ENCODE measurements at places on chromosomes 6 and 20.
A peak's percentile ranks its signal among the peaks of the same experiment; 100 is the strongest.

DNA sequence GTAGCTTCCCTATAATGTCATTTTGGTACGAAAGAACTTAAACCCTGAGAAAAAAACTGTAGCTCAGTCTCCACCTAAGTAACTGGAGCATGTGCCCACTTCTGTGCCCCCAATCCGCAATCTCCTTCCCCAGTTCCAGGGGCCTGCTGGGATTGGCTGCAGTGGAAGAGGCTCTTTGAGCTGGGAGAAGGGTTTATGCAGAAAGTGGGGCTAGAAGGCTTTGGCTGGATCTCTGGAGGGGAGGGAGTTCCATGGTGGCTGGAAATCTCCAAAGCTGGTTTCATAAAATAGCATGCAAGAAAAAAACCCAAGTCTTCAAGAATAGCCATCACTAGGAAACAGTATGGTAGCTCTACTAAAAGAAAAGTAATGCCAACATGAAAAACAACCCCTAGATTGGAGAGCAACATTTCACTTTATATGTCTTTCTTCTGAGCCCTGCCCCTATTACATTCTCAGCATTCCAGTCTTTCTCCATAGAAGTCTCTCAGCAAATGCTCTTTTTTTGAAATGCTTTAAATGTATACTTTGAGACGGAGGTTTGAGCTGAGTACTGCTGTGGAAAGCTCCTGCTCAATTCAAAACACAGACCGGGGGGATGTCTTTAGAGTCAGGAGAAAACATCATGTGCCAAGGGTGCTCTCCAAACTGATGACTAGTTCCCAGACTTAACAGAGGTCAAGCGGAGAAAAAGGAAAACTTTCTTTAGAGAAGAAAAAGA, 36.0 kb upstream of the FOXO3 start:
- no peak for DNase-seq

- DNase-seq: no peak
Measured at GRCh38 chr20:12337601-12338000, 419.9 kb downstream of the BTBD3 start.

DNA sequence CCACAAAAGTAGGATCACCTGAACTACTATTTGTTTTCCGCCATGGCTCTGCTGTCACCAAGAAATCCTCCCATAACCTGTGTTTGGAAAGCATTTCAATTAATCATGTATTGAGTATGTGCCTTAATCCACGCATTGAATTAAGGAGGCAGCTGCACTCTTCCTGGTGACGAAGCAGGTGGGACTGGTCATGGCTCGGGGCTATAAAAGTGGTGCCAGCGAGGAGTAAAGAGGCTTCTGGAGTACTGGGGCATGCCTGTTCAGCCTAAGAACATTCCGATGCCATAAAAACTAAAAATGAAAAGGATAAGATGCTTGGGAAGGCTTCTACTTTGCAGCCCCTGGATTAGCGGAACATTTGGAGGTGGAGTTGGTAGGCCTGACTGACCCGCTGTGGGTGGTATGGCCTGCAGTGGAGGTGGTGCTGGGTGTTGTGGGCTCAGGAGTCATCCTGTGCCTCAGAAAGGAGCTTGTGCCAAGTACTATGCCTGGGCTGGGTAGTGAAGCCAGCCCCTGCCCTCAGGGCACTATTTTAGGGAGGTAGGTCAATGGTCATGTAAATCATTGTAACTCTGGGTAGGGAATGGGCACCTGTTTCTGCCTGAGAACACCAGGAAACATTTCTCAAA, 110.5 kb downstream of the B3GAT2 start:
- DNase-seq: peak; percentile 56

DNA sequence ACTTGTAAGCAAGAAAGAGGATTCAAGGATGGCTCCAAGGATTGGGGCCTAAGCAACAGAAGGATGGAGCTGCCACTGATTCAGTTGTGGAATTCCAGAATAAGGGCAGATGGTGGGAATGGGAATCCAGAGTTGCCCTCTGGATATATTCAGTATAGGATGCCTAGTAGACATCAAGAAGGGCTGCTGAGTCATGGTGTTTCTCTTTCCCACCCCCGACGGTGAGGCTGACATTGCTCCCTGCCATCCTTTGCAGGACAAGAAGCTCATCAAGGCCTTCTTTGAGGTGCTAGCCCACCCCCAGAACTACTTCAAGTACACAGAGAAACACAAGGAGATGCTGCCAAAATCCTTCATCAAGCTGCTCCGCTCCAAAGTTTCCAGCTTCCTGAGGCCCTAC, 11.2 kb upstream of the ZNF76 start:
- DNase-seq: no peak

GRCh38 chr6:26163427-26164119, 76.3 kb downstream of the HFE start:
- no peak for DNase-seq

DNA sequence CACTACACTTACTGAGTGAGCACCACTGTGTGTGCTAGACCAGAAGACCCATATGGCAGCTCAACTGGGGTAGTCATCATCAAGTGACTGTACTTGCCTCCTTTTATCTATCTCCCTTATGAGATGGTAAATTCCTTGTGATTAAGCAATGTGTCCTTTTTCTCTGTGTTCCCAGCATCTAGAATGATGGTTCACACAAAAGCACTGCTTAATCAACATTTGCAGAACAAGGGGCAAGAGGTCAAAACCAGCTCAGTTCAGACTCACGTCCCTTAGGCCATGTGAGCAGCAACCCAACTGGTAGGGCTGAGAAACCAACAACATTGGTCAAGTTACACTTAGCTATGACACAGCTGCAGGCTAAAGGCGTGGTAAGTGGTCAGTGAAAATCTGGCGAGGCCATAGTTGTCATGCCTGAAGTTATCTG, 10.0 kb downstream of the TRAM2 start:
- DNase-seq: no peak

DNA sequence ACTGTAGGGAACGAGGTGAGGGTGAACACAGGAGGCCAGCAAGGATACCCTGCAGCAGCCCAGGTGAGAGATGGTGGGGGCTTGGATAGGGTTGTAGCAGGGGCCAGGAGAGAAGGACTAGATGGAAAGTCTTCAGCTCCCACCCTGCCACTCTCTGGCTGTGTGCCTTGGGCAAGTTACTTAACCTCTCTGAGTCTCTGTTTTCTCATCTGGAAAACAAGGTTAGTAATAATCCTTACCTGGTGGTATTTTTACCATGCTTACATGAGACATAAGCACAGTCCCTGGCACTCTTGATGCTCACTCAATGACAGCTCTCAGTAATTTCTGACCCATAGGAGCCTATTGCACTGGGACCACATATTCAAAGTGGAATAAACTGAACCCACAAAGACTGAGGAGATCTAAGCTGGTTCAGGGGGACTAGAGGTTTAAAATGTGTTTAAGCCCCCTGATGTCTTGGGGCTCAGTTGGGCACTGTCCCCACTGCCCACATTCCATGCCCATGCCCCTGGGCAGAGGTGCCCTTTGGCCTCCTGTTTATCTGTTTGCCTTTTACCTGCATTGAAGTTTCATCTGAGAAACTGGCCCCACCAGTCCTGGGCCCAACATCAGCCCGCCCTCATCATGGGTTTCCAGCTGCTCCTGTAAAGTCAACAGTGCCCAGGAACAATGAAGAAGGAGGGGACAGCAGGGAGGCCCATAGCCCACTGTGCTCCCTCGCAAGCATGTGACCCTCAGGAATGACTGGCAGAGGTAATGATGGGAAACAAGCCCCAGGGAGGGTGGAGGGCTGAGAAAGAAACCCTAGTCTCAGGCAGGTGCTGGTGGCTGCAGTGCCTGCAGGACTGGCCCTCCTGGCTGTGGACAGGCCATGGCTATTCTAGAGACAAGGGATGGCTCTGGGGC, 104.0 kb downstream of the VEGFA start:
- no peak for DNase-seq

- no peak for DNase-seq
Measured at GRCh38 chr20:51423290-51423667, 119.2 kb downstream of the NFATC2 start.

DNA sequence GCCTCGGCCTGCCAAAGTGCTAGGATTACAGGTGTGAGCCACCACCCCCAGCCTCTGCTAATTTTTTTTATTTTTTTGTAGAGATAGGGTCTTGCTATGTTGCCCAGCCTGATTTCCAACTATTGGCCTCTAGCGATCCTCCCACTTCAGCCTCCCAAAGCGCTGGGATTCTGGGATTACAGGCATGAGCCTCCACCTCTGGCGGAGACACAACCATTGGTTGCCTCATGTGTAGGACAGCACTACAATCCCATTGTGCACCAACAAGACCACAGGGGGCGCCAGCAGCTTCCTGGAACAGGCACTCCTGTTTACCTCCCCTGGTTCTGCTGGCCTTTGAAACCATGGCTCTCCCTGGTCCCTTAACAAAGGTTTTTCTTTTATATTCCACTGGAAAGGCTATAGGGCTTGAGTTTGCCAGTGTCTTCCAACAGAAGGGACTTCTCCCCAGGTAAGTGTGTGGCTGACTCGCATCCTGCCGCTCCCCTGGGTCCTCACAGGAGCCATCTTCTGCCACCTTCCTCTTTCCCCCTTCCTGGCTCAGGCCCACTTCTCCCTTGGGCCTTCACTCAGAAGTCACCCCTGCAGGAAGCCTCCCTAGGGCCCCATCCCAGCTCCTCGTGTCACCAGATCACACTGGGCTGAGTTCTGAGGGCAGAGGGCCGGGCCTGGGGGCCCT, 39.2 kb upstream of the TLDC2 start:
- peak; percentile 91 for DNase-seq

DNA sequence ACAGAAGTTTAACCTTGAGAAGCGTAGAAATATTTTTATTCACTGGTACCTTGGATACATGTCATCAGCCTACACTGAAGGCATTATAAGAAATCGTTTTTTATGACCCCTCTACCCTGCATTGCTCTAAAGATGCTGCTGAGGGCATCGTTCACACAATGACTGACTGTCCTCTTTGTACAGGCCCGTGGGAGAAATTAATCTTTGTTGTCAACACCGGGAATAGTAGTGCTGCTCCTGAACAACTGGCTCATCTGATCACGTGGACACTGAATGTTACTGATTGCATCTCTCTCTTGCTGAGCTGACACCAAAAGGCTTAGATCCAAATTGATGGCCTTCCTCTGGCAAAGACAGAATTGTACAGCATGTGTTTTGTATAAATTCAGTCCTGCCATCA, 157.1 kb upstream of the SMLR1 start:
- DNase-seq: peak; percentile 94

- DNase-seq: no peak
Measured at GRCh38 chr6:68317366-68317765, 317.7 kb upstream of the ADGRB3 start.

DNA sequence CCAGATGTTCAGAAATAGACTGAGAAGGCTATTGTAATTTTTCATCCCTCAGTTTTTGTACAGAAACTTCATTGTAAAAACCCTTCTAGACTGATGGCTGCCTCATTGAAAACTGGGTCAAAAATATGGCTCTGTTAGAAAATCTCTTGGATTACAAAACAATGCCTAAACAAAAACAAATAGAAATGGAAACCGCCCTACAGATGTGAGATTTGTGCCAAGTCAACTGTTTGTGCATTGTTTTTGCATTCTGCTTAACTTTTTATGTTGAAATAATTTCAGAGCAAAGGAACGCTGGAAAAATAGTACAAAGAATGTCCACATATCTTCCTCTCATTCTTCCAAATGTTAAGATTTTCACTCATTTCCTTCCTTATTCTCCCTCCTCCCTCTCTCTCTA, 425.1 kb downstream of the FOXA2 start:
- DNase-seq: no peak

GRCh38 chr6:12064131-12064530, 52.0 kb downstream of the HIVEP1 start:
- DNase-seq: no peak

GRCh38 chr20:20680991-20681508, 31.4 kb downstream of the RALGAPA2 start:
- no peak for DNase-seq

- peak; percentile 23 for DNase-seq
Measured at GRCh38 chr6:108117427-108118358, 43.2 kb upstream of the OSTM1 start.

- no peak for DNase-seq
Measured at GRCh38 chr6:149990661-149991471, 27.1 kb downstream of the ULBP1 start.

All from NCI-H82 (cell line).